ENCODE measurements at places on chromosomes 11 and 22.

GRCh38 chr11:62671608-62672389 is at the start of the genes LBHD1 and UQCC3:
Gene LBHD1, minus strand, starts transcription at chr11:62672267. Its CDS starts 2,236 bp downstream, at chr11:62670031.
Gene UQCC3, plus strand, starts transcription at chr11:62671673. Its CDS starts 73 bp downstream, at chr11:62671746.
- peak; percentile 67 for ATAC-seq

GRCh38 chr22:34800260-34800980 is 265.5 kb upstream of the ISX start:
- peak; percentile 37 for ATAC-seq

DNA sequence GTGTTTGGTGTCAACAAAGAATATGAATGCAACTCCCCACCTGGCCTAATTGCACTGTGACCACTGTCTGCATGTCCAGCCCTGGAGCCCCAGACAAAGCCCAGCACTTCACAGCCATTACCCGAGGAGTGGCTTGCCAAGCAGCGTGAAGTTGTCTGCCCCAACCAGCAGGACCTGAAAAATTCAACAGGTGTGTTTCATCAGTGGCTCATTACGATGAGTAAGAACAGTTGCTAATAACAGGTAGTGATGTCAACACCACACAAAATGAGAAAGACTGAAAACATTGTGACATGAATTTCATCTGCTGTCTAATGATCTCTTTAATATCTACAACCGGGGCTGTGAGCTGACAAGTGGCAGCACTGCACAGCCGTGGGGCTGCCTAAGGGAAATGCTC is 10.3 kb downstream of the MRPL21 start:
- no peak for ATAC-seq

DNA sequence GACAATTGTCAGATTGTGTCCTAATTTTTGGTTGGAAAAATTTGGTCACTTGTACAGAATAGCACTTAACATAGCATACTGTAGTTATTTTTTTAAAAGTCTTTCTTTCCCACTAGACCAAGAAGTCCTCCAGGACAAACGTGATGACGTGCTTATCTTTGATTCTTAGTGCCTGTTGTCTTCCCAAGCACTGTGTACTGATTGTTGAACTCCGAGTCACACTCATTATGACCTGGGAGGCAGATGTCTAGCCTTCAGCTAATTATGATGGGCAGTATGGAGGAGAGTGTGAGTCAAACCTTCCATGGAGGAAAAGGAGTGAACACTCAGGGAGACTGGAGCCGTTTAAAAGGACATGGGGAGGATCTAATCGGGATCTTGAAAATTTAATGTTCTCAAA is 119.8 kb downstream of the SPON1 start:
- no peak for ATAC-seq

DNA sequence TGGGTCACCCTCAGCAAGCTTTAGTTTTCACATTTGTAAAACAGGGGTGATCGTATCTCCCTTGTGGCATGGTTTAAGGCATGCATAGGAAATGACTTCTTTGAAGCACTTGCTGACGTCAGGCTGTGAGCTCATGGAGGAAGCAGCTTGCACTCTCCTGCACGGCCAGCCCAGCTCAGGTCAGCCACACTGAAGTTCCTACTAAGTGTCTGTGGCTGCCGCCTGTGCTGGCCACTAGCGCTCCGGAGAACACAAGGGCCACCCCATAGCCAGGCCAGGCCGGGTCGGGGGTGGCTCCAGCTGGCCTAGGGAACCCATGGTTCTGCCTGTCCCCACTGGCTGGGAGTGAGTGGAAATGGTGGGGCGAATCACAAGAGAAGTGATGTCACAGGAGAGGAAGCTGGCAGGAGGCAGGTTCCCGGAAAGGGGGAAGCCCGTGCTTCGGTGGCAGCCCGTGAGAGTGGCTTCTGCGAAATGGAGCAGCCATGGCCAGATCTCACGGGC is 28.2 kb downstream of the KCTD17 start:
- ATAC-seq = peak; percentile 70

DNA sequence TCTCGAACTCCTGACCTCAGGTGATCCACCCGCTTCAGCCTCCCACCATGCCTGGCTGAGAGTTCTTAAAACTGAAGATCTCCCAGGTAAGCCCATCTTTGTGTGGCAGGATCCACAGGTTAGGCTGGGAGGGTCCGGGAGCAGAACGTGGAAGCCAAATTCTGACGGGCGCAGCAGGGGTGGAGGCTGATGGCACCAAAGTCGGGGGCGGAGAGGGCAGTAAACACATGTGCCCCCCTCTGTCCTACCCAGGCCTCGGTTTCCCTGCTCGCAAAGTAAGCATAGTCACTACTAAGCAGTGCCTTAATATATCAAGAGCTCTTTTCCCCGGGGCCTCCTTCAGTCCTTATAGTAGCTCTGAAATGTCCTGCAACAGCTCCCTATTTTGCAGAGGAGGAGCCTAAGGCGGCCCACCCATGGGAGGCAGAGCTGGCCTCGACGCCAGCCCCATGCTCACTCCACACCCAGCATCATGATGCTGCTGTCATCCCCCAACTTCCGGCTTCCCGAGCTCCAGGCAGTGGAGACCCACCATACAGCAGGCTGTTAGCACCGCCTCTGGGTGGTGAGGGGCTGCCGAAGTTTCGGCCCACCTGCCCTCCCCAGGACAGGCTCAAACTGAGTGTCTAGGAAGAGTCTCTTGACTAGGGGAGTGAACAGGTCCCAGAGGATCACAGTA is 230.0 kb downstream of the CTTN start:
- ATAC-seq = no peak

DNA sequence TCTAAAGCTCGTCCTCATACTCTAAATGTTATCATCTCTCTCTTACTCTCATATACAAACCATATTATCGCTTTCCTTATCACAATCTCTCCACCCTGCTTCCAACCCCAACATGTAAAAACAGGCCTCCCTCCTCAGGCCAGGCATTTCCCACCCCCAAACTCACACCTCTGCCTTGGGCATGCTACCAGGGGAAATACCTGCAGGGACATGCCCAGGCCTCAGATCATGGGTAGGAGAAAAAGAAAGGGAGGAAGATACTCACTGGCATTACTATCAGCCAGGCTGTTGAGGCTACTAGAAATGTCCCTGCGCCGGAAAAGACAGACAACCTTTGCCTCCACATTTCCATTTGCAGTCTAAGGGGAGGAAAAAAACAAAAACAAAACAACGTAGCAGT is 1.8 kb downstream of the MTA2 start:
- no peak for ATAC-seq

DNA sequence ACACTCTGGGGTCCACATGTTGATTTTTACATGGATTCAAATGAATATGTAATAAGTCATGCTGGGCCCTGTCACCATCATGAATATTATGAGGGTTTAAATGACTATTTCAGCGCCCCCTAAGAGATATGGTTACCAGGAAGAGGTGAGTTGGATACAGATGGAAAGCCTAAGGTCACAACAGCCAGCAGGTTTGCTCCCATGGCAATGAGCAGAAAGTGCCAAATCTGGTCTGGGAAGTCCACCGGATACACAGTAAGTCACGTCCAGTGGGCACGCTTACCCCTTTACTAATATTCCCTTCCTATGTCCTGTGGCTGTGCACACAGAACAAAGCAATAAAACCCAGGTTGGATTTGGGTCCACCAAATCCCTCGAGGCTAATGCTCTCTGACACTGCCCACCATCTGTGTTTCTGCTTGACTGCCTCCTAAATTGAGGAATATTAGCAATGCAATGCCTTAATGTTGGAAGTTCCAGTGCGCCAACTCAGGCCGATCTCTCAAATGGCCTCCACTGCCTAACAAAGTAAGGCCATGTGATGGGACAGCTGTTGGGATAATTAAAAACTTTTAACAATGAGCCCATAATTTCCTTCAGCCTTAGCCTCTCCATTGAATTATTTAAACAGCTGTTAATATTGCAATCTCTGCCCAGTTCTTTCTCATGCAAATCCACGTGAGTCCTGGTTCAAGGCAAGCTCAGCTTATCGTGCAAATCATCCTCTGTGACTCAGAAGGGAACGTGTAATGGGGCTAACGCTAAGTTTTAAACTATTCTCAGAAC is 97.6 kb downstream of the SLC1A2 start:
- peak; percentile 85 for ATAC-seq

GRCh38 chr11:80280737-80281136 is 839.9 kb upstream of the TENM4 start:
- ATAC-seq = no peak

DNA sequence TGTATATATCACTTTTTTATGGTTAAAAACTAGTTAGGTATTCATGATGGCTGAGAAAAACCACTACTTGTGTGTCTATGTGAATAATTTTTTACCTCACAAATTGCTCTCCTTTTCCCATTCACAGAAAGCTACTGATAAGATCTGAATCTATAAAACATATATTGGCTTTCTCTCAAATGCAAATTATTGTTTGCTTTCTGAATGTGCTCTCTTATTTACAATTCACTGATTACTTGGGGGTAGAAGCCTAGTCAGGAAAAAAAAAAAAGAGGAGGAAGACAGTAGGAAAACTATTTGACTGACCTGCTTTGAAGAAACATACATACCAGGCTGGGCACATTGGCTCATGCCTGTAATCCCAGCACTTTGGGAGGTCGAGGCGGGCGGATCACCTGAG is 20.5 kb downstream of the PGM2L1 start:
- no peak for ATAC-seq

GRCh38 chr11:130128626-130129025 is 31.0 kb upstream of the ST14 start:
- ATAC-seq = no peak

GRCh38 chr22:37552524-37553163 is 7.6 kb upstream of the CDC42EP1 start:
- ATAC-seq = peak; percentile 83

- ATAC-seq = no peak
These were observed 19.0 kb upstream of the ARFGAP3 start for GRCh38 chr22:42876041-42876440.

DNA sequence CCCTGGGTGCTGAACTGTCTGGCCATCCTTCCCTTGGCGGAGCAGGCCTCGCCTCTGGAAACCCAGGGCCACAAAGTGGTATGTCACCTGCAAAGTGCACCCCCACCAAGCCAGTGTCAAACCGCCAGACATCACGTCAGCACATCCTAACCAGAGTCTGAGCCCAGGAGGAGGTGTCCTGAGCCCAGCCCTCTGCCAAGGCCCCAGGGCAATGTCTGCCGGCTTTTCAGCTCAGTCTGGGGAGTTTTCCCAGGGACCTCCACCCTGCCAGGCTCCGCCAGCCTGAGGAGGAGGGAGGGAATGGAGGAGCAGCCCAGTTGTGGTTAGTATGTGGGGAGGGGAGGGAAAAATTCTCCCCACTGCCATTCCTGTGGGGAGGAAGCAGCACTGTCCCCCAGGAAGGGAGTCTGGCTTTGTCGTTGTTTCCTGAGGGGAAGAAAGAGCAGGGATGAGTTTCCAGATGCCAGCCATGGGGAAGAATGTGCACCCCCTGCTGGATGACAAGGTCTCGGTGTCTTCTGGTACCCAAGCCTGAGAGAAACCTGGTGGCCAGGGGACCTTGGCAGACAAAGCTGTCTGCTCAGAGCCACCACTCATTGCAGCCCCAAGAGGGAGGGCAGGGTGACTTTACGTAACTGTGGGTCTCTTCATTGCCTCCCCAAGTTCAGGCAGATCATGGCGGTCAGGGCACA is 81.4 kb upstream of the CD82 start:
- no peak for ATAC-seq

DNA sequence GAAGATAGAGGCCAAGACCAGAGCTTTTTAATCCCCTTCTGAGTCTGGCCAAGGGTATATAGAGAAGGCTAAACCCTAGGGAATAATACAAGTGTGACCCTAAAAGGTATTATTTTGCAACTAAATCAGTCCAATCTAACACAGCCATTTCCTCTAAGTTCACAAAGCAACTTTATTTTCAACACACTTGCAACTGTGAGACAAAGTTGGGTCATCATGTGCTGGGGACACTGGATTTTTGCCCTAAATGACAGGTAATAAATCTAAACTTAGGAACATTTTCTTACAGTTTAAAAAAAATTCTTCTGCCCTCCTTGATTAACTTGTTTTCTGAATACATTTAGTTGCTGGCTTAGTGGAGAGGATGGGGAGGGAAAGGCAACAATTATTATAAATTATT is 78.3 kb downstream of the DDIAS start:
- ATAC-seq = no peak

DNA sequence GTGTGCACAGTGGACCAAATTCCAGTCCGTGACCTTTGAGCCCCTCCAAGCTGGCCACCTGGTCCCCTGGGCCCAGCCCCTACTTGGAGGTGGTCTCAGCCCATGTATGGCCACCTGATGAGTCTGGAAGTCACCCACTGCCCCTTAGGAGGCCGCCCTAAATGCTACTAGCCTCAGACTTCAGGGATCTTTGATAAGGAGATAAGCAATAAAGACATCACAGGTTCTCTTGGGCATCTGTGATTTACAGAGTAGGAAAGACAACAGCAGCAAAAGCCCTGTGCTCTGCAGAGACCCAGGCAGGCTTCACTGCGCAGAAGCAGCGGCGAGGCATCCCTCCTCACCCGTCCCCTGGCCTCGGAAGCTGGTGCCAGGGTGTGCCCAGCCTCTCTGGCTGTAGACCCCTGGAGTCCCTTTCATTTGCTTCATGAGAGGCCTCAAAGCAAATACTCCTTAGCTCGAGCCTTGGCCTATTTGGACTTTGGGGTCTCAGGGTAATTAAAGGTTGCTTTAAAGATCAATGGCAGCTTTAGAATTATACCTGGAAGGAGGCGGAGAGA is 360.1 kb downstream of the TBC1D22A start:
- no peak for ATAC-seq

DNA sequence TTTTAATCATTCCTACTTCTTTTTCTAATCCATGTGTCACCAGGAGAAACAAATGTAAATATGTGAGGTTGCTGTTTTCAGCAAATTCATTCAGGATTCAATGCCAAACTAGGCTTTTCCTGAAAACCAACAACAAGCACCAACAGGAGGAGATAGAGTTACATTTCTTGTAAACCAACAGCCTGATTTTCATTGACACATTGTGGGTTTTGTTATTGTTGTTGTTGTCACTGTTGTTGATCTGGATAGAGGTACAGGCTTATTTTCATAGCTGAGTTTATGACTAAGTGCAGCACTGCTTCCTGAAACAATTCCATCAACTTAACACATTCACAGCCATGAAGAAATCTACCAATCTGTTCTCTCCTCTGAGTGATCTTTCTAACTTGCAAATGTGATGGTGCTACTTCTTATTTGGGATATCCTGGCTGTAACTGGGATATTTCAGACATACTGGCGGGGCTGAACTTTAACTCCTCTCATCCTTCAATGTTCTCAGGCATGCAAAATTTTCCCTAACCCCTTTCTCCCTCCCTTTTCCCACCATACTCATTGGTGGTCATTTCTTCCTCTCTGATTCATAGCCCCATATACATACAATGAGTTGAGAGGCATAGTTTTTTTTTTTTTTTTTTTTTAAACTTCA is 65.5 kb downstream of the ME3 start:
- ATAC-seq = no peak

DNA sequence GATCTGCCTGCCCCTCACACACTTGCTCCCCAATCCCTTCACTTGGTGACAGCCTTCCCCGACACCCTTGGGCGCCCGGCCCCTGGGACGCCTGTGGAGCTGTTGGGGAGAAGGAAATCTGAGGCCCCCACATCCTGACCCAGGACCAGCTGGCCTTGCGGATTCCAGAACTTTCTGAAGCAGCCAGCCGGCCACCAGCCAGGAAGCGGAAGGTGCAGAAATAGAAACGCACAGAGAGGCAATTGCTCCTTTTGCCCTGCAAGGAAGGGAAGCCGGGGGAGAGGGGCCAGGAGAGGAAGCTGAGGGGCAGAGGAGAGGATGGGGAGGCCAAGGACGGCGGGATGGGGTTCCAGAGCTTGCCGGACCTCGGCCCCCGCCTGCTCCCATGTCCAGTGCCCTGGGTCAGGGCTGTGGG is 66.7 kb upstream of the LINC01488 start:
- no peak for ATAC-seq

All from motor neuron (in vitro differentiated cells).